ENCODE measurements at places on chromosomes 11 and 22.

GRCh38 chr11:40228662-40229061 is 1230.8 kb downstream of the LRRC4C start:
- no peak for DNase-seq

- DNase-seq: no peak
These were observed 28.2 kb upstream of the SLC22A12 start for GRCh38 chr11:64562723-64563351.

DNA sequence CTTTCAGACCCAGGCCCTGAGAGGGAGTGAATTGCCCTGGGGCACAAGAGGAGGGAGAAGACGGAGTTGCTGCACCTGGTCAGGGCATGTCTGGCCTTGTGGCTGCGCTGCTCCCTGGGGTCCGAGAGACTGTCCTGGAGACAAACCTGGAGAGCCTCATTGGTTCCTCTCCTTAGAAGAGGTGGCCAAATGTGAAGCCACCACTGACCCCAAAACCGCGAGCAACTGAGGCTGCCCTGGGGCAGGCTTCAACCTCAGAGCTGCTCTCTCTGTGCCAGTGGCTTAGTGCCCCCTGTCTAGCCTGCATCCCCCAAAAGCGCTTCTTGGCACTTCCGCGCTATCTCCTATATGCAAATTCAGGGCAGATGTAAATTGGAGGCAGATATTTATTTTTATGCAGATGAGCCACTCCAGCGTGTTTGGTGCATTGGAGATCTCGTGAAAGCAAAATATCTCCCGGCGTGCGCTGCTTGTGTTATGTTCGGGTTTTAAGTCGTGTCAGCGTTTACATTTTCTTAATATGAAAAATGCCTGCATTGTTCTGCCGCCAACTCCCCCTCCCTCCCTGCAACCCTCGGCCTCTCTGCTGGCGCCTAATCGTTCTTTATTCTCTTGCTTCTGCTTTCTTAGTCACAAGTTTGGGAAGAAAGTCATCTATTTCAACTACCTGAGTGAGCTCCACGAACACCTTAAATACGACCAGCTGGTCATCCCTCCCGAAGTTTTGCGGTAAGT is 69.5 kb downstream of the ARHGAP8 start:
- DNase-seq: no peak

DNA sequence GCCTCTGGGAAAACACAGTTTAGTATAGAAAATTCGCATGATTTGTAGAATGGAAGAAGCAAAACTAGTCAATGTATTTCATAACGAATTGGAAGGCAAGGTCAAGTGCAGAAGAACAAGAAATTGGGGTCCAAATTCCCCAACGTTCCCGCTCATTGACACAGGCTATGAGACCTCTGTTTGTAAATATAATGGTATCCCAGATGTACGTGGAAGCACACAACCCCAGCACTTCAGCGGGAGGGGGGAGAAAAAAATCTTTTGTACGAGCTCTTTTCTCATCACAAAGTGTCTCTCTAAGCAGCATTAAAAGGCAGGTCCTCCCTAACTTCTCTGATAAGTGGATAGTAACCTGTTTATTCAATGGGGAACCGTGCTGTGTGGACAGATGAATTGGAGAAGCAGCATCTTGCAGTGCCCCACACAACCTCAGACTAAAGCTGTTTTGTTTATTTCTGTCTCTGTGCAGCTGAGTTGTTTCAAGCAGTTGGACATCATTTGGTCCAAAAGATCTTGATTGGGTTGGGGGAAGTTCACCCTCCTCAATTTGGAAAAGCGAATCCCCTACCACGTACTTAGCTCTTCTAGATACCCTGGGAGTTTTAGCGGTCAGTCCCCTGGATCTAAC is 1.1 kb upstream of the GAB2 start:
- peak; percentile 5 for DNase-seq

DNA sequence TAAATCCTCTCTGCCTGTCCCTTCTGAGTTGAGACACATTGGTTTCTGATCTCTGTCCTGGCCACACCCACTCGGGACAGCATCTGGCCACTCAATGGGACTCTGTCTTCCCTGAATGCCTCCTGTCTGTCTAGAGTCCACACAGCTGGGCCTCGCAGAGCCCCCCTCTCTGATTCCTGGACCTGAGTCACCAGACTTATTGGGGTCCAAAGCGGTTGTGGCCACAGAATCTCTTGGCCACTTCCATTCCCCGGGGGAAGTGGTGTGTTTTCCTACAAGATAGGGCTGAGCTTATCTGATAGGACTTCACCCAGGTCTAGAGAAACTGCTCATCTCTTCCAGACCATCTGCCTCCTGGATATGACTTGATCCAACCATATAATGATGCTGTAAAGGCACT is 57.4 kb upstream of the WNT11 start:
- no peak for DNase-seq

DNA sequence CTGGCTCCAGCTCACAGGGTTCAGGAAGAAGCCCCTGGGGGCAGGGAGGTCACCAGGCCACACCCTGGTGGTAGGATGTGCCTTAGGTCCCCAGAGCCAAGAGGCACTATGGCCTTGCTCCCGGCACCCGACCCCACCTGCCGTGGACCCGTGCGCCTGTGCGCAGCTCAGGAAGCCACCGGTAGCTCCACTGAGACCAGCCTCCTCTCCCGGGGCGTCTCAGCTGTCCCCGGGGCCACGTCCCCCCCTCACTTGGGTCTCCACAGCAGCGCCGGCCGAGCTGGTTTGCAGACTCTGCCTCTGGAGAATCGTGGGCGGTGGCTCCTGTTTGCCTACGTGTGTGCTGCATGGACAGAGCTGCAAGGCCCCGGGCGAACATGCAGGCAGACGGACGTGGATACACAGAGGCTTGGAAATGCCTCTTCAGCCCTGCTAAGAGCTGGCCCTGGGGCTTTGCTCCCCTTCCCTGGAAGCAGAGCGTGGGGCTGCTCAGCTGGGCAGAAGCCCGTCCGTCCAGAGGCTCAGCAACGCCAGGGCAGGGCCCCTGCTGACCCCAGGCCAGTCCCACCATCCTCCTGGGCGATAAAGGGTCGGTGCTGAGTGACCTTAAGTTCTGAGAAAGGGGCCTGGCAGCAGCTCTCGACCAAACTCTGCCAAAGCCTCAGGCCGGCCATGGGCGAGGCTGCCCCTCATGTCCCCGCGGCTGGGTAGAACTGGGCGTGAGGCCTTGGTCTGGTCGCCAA is 15.3 kb upstream of the MUC5B start:
- DNase-seq: no peak

DNA sequence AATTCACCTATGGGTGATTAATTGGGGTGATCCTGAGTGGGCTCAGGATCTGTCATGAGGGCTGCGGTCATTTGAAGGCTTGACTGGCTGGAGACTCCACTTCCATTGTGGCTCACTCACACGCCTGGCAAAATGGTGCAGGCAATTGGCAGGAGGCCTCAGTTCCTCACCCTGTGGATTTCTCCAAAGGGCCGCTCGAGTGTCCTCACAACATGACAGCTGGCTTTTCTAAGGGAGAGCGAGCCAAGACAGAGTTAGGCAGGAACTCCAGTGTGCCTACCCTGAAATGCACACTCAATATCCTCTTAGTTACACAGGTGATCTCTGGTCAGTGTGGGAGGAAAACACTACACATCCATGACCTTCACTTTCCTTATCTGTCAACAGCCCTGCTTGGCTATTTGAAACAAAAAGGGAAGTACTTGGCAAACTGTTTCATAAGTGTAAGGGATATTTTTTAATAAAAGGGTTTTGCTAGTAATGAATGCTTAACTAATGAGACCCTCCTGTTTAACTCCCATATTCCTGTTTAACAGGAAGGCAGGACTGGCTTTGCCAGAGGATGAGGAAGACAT is 25.7 kb downstream of the OSBP2 start:
- no peak for DNase-seq

GRCh38 chr22:40183029-40183581 is 5.4 kb downstream of the TNRC6B start:
- DNase-seq: peak; percentile 89

DNA sequence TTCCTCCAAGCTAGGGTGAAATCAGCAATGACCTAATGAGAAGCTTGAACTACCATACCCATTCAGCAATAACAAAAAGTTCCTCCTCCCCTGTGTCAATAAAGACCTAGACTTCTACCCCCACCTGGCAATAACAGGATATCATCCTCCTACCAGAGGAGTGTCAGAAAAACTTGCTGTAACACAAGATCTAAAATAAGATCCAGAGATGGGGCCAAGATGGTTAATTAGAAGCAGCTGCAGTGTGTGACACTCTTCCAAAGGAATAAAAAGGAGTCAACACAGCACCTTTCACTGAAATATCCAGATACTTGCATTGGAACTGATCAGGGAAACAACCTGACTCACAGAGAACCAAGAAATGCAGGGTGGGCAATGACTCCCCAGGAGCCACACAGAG is 84.4 kb upstream of the ARHGAP42 start:
- no peak for DNase-seq

- DNase-seq: no peak
These were observed 553 bp upstream of the USP47 start for GRCh38 chr11:11841116-11841722.

- DNase-seq: peak; percentile 33
These were observed 5.4 kb upstream of the HDHD5 start for GRCh38 chr22:17164392-17165024.

- DNase-seq: peak; percentile 2
These were observed 964.5 kb upstream of the CHORDC1 start for GRCh38 chr11:91187314-91187713.

DNA sequence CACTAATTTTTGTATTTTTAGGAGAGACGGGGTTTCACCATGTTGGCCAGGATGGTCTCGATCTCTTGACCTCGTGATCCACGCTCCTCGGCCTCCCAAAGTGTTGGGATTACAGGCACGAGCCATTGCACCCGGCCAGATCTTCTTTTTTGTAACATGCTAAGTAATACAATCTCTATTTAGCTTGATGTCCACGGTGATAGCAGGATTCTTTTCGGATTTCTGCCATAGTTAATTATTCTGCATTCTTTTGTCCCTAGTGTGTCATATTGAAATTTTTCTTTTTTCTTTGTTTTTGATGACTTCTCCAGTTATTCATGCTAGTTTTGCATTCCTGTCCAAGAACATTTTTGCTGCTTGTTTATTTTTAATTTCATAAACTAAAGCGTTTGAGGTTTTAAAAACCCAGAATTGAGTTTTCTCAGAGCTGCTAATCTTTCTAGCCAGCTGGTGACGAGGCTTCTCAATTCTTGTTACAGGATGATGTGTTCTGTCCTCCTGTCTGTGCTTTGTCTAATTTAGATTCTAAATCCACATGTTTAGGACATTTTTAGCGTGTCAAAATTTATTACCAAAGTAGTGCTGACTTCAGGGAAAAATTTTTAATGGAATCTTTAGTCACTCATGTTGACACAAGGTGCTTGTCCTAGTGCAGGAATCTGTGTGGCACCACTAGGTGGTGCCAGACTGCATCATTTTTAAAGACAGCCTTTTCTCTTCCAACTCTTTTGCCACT is 21.8 kb downstream of the NF2 start:
- DNase-seq: peak; percentile 83

Data from trophoblast cell (in vitro differentiated cells and primary cell).